ENCODE measurements at places on chromosomes 7 and 10.

GRCh38 chr10:116840389-116841075 lies 8.8 kb upstream of the ENO4 start:
- DNase-seq: no peak

GRCh38 chr7:40475681-40475982 lies 340.8 kb downstream of the SUGCT start:
- no peak for DNase-seq

DNA sequence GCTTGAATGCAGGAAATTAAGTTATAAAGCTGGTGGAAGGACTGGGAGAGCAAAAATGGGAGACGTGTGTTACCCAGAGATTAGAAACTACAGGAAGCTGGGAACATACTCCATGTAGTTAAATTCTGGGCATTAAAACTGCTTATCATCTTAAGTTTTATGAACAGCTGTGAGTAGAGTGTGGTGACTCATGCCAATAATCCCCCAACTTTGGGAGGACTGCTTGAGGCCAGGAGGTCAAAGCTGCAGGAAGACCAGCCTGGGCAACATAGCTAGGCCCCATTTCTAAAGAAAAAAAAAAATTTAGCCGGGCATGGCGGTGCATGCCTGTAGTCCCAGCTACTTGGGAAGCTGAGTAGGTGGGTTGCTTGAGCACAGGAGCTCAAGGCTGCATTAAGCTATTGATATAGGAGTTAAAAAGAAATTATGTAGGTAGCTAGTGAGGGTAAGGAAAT lies 56.2 kb upstream of the SEPHS1 start:
- DNase-seq: no peak

GRCh38 chr10:118793545-118793944 lies 38.8 kb upstream of the CACUL1 start:
- no peak for DNase-seq

- DNase-seq: no peak
Measured at GRCh38 chr7:35523292-35523691, 171.6 kb downstream of the HERPUD2 start.

DNA sequence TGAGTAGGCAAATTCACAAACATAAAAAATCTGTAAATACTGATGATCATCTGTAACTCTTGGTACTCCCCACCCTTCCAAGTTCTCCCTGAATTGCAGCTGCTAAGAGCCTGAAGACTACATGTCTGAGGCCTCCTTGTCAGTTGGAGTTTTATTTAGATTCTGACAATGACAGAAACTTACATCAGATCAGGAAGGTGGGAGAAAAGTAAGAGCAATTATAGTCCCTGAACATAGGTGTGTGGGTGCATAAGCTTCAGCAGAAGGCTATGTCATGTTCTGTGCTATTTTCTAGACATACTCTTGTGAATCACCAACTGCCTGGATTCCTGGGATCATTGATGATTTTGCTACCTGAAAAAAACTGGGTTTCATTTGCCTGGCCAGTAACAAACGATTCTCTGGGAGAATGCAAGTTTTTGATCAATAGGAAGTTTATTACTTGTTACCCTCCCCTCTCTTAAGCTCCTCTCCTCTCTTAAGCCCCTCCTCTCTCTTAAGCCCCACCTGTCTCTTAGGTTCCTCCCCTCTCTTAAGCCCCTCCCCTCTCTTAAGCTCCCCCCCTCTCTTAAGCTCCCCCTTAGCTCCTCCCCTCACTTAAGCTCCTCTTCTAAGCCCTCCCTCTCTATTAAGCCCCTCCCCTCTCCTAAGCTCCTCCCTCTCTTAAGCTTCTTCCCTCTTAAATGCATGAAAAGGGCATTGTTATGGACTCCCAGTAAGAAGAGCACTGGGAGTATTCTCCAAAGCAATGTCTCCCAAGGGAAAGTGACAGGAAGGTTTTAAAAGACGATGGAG lies 1183.4 kb upstream of the AUTS2 start:
- no peak for DNase-seq

- no peak for DNase-seq
Measured at GRCh38 chr10:37448161-37448560, 322.8 kb downstream of the ANKRD30A start.

GRCh38 chr7:66142996-66143395 lies 28.3 kb downstream of the CRCP start:
- no peak for DNase-seq

- DNase-seq: no peak
Measured at GRCh38 chr7:27636326-27637006, 26.2 kb downstream of the HIBADH start.

All from mucosa of descending colon (tissue), 3 donors.